ENCODE measurements at places on chromosomes 7 and 10.
A peak's percentile ranks its signal among the peaks of the same experiment; 100 is the strongest.

DNA sequence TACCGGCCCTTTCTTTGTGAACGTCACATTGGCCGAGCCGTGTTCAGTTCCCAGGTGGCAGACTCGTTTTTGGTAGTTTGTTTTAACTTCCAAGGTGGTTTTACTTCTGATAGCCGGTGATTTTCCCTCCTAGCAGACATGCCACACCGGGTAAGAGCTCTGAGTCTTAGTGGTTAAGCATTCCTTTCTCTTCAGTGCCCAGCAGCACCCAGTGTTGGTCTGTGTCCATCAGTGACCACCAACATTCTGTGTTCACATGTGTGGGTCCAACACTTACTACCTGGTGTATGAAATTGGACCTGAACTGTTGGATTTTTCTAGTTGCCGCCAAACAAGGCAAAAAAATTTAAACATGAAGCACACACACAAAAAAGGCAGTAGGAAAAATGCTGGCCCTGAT is 9.9 kb upstream of the CSGALNACT2 start:
- no peak for DNase-seq

GRCh38 chr7:117066668-117067067 is 113.4 kb downstream of the ST7 start:
- no peak for DNase-seq

- DNase-seq: no peak
Measured at GRCh38 chr10:23522345-23522744, 83.5 kb downstream of the OTUD1 start.

DNA sequence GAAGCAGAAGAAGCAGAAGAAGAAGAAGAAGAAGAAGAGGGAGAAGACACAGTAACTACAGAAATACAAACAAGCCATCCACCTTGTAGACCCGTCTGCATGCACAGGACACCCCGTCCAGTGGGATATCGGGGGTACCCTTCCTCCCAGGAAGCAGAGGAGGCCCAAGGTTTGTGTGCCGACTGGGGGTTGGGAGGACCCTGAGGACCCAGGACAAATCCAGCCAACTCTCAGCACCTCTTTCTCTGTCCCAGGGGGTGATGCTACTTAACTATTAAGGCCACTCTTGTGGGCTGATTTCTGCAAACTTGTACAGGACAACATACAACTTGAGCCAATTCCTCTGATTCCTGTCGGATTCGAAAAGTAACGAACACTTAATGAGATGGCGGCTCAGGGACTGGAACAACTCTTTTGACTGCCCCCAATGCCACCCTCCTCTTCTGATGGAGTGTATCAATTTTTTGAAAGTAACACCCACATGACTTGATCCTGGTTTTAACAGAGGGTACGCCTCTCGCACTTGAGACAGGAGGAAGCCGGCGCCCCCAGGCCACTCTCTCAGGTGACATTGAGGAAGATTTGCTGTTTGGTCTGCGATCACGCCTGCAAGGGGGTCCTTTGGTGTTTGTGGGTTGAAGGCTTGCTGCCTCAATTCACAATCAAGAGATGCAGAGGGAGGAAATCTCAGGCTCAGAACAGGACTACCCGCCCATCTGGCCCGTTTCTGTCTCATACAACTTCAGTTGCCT is 192.6 kb downstream of the TNS3 start:
- no peak for DNase-seq

GRCh38 chr10:87927091-87927490 is 63.7 kb downstream of the PTEN start:
- peak; percentile 26 for DNase-seq

DNA sequence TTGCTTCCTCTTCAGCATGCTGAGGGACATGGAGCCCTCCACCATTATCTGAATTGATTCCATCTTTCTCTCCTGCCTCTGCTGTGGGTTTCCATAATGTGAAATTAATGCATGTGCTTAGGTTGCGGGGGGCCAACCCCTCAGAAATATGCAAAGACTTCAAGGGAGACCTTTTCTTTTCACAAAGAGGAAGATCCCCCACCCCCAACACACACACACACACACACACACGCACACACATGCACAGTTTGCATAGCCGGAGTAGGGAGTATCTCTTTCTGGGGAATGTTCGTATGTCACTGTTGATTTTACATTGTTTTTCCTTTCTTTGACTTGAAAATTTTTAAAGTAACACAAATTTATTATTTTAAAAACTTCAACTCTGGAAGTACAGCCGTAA is 193.5 kb downstream of the MGMT start:
- no peak for DNase-seq

GRCh38 chr7:134480730-134481129 is 21.8 kb upstream of the AKR1B1 start:
- no peak for DNase-seq

- no peak for DNase-seq
Measured at GRCh38 chr10:60883187-60883586, 60.8 kb downstream of the RHOBTB1 start.
